ENCODE measurements at places on chromosomes 2 and 18. TPM values are rescaled to one million over a fixed set of nuclear protein-coding genes. Genes with fewer than 3 reads are reported as not detected.

DNA sequence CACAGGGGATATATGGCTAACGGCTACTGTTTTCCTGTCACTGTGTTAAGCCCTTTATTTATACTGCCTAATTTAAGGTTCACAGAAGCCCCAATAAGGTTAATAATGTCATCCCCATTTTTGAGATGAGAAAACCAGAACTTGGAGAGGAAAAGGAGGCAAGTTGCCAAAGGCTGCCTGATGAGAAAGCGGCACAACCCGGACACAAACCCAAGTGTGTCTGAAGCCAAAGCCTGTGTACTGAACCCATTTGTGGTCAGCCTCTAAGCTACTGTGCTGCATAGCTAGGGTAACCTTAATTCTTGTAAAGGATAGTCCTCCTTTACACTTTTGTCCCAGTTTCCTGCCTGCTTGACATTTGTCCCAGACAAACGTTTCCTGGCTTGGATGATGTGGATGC lies 954.7 kb upstream of the FANCL start:
- H3K36me3 ChIP-seq, result no peaks in the 10 kb centered on the region
- H3K27me3 ChIP-seq, result no peaks in the 10 kb centered on the region

GRCh38 chr2:103139628-103140268 lies 377.9 kb downstream of the TMEM182 start:
- no peaks in the 10 kb centered on the region for H3K27me3 ChIP-seq
- no peaks in the 10 kb centered on the region for H3K4me1 ChIP-seq
- H3K4me3 ChIP-seq, result no peak overlapping the region

DNA sequence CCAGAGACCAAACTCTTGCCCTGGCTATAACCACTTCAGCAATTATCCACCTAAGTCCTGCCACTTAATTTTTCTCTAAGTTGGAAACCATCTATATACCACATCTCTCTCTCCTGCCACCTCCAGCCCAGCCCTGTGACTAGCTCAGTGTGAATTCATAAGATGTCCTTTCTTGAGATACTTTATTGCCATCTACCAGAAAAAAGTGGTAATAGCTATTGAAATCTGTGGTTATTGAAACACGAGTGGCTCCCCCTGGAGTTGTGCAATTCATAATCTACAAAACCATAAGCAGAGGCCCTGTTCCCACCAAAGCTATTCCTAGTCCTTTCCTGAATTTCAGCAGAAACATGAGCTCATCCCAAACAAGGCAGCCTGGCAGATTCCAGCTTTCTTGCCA lies 324.0 kb downstream of the TXNL1 start:
- H3K4me1 ChIP-seq, result peaks cover 2% of the 10 kb centered on the region
- no peak overlapping the region for H3K4me3 ChIP-seq
- no peak for DNase-seq
- no peak overlapping the region for H3K27ac ChIP-seq
- no peaks in the 10 kb centered on the region for H3K27me3 ChIP-seq

DNA sequence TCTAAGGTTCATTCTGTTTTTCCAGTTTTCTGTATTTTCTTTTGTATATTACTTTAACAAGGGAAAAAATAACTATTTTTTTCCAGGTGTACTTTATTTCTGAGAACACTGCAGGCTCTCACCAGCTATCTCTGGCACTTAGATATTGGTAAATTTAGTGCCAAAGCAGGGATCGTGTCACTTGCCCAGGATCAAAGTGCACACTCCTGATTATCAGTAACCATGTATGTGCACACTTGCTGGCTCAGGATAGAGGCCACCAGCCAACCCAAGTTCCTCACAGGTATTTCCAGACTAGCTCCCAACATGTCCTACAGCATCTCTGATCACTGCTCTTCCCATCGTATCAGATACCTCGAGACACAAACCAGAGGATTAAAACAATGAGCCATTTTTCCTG lies 5.8 kb upstream of the FZD5 start:
- H3K4me1 ChIP-seq, result peaks cover 4% of the 10 kb centered on the region
- H3K4me3 ChIP-seq, result no peak overlapping the region
- H3K27ac ChIP-seq, result no peak overlapping the region
- no peaks in the 10 kb centered on the region for H3K36me3 ChIP-seq
- no peaks in the 10 kb centered on the region for H3K27me3 ChIP-seq
- DNase-seq, result no peak

DNA sequence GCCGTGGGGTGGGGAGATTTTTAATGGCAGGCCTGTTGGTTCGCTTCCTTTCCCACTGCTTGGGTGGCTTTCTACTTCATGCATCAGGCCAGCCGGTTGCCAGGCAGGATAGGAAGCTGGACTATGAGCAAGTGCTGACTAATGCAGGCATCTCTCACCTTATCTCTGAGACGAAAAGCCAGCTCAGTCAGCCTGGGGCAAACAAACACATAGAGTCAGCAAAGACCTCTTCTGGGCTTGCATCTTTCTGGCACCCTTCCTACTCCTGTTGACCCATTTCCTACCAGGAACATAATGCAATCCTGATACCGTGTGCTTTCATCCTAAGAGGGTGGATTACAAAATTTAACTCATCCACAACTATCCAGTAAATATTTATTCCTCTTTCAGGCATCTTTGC lies 416.6 kb upstream of the MEX3C start:
- peak; percentile 5 for DNase-seq
- H3K4me3 ChIP-seq, result no peak overlapping the region
- no peak overlapping the region for H3K27ac ChIP-seq
- no peaks in the 10 kb centered on the region for H3K36me3 ChIP-seq

- H3K4me3 ChIP-seq, result no peak overlapping the region
- H3K36me3 ChIP-seq, result peaks cover 39% of the 10 kb centered on the region
- DNase-seq, result no peak
Observed at GRCh38 chr2:230457073-230457768, 41.2 kb downstream of the SP100 start.

DNA sequence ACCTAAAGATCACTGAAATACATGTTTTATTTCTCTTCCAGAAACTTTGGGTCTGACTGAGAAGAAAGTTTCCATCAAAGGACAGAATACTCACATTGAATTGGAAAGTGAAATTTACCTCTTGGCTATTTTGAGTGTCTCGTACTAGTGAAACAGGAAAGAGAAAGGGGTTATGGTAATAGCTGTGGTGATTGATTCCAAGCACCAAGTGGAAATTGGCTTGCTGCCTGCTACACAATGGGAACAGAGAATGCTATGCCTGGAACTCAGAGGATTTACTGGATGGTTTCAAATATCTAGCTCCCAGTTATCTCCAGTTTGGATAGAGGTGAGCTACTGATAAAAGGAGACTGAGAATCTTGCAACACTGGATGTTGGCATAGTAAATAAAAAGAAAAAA lies 492.8 kb upstream of the FSIP2 start:
- no peak overlapping the region for H3K27ac ChIP-seq
- H3K4me3 ChIP-seq, result no peak overlapping the region
- no peaks in the 10 kb centered on the region for H3K36me3 ChIP-seq
- DNase-seq, result no peak
- H3K27me3 ChIP-seq, result no peaks in the 10 kb centered on the region

The SMCHD1 gene
- 32.8 TPM for total RNA-seq

The PDE1A gene
- total RNA-seq, result 27.2 TPM

GRCh38 chr18:59340817-59341216 lies 18.2 kb downstream of the LMAN1 start:
- no peak for DNase-seq
- no peak overlapping the region for H3K4me3 ChIP-seq
- no peaks in the 10 kb centered on the region for H3K4me1 ChIP-seq
- no peak overlapping the region for H3K27ac ChIP-seq
- no peaks in the 10 kb centered on the region for H3K27me3 ChIP-seq

All from heart right ventricle (tissue), 16 donors.